Karpas-422 (cell line): ENCODE measurements at places on chromosomes 11 and 22. TPM values are rescaled to one million over a fixed set of nuclear protein-coding genes. Genes with fewer than 3 reads are reported as not detected.

LDHAL6A gene
- not detected in 2 replicates for total RNA-seq

DNA sequence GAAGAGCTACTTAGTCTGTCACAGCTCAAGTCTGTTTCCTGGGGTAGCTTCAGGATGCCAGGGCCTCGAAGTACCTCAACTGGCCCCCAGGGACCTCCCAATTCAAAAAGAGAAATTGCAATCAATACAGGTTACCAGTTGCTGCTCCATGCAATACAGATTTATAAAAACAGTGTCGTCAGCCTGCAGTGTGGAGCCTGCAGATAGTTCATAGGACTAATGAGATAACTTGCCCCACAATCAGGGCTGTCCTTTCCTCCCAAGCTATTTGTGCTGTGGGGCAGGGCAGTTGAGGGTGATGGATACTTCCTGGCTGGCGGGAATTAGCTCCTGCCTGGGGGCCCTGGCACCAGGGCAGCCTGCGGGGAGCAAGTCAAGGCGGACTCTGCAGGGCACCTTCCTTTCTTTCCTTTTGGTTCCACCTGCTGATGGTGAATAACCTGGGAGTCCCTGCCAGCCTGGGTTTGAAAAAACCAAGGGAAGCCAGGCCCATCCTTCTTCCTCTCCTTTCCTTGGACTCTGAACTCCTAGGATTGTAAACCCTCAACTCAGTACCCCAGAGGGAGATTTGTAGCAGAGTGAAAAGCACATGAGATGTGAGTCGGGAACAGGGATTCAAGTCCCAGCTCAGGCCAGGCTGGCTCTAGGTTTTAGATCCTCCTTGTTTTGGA is 216.6 kb downstream of the CEP164 start:
- DNase-seq, result no peak

GRCh38 chr22:22487869-22488597 is 20.5 kb downstream of the ZNF280B start:
- DNase-seq, result no peak

GRCh38 chr22:40026641-40027040 is 31.9 kb downstream of the FAM83F start:
- DNase-seq, result peak; percentile 88

- no peak for DNase-seq
Measured at GRCh38 chr22:50454556-50455075, 20.2 kb downstream of the SBF1 start.

DNA sequence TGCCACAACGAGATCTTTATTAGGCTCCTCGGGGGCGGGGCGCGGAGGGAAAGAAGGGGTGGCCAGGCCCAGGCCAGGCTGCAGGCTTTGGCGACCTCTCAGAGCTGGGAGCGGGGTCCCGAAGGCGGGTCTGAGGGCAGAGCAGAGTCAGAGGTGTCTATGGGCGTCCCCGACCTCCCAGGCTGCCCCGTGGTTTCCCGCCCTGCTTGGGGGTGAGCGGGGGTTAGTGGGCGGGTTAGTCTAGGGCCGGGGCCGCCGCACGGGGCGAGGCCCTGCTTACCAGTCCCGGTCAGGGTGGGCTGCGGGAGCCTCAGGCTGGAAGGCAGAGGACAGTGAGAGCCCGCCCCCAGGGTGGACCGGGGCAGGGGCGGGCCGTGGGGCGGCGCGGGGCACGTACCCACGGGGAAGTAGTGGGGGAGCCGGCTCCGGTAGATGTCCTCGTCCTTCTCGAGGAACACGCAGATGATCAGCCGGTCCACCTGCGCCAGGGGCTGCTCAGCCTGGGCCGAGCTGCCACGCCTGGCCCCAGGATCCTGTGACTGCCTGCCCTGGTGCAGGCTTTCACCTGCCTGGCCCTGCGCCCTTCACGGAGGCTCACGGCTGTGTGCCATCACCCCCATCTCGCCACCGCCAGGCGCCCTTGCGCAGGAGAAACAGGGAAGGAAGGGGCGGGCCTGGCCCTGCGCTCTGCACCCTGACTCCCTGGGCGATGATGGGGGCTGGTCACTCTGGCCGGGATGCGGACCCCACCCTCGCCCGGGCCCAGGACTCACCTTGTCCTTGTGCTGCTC is 12.5 kb downstream of the OTUB1 start:
- DNase-seq, result no peak

MPPED2 gene
- total RNA-seq, result not detected in 2 replicates

- DNase-seq, result no peak
Measured at GRCh38 chr22:24208012-24208749, 26.9 kb downstream of the SUSD2 start.

CEP126 gene
- total RNA-seq, result 2.4 and 4.8 TPM in 2 replicates

GRM5 gene
- total RNA-seq, result not detected in 2 replicates

KRTAP5-7 gene
- total RNA-seq, result 1.5 TPM in 1 of 2 replicates, not detected in the other

GRCh38 chr11:67261640-67261945 is 4.7 kb upstream of the GRK2 start:
- no peak for DNase-seq

FGF19 gene
- not detected in 2 replicates for total RNA-seq

GRCh38 chr22:36332623-36333332 is 55.0 kb downstream of the MYH9 start:
- DNase-seq, result peak; percentile 51

CASP5 gene
- not detected in 2 replicates for total RNA-seq

- DNase-seq, result no peak
Measured at GRCh38 chr11:131924001-131924400, 553.6 kb downstream of the NTM start.

GRCh38 chr11:36380296-36381014 is 84.4 kb downstream of the PRR5L start:
- no peak for DNase-seq

GRCh38 chr11:128777369-128778011 is 83.6 kb downstream of the FLI1 start:
- no peak for DNase-seq

CDON gene
- 0.36 and 2.1 TPM in 2 replicates for total RNA-seq

SEZ6L gene
- total RNA-seq, result 0.14 and 0.41 TPM in 2 replicates

DNA sequence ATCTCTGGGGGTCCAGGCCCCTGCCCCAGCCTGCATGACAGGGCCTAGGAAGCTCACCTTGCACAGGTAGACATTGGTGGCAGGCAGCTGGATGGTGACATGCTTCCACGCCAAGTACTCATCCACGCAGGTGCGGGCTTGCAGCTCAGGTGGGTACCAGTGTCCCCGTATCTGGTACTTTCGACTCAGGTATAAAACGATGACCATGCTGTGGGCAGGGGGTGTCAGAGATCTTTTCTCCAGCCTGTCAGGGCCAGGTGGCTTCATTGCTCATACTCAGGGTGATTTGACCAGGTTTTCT is 1.6 kb upstream of the GSTT4 start:
- no peak for DNase-seq

GRCh38 chr11:15591112-15591537 is 476.4 kb downstream of the INSC start:
- no peak for DNase-seq

NPTXR gene
- not detected in 2 replicates for total RNA-seq
